Tongue (tissue), 3 donors: ENCODE measurements at places on chromosomes 2 and 18. TPM values are rescaled to one million over a fixed set of nuclear protein-coding genes. Genes with fewer than 3 reads are reported as not detected.

The GAL3ST2 gene
- not detected for total RNA-seq

DNA sequence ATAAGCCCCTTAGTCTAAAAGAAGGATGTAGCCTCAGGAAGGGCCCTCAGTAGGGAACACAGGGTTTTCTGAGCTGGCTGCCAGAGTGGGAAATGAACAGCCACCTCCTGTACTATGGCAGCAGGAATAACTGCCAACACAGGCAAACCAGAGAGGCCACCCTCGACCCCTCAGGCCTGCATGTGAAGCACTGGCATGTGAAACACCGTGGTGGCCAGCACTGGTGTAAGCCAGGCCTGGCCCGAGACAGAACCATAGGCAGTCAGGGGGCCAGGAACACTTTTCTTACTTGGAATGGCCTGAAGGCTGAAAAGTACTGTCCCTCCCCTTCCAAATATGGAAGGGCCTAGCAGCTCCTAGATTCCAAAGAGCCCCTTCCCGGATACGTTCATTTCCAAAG, 28.2 kb downstream of the SFXN5 start:
- no peak for DNase-seq

The SFXN5 gene
- 7.3 TPM for total RNA-seq

DNA sequence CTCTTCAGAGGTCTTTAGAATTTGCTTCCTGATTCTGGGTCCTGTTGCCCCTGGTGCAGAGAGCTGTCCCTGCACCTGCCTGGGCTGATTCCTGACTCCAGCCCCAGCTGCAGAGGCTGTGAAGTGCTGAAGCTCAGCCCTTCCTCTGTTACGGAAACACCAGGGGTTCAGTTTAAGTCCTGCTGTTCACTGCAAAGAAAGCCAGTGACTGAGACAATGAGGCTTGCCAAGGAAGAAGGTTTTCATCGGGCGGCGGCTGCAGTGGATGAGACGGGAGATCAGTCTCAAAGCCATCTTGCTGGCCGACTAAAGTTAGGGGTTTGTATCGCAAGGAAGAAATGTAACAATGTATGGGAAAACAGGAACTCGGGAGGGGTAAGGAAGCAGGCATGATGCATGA, 142.4 kb upstream of the ZNF236 start:
- peak; percentile 40 for DNase-seq

DNA sequence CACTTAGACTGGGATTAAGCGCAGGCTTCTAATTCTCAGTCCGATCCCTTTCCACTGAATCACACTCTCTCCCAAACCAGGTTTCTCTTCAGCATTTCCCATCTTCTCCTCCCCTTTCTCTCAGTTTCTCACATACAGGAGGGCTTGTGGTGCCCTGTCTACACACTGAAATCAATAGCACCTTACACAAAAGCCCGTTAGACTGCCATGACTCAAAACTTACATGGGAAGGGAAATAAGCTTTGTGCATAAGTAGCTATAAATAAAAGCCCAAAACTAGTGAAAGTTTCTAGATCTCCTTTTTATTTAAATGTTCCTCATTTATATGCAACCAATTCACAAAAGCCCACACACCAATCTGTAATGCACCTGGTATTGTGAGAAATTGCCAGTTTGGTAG, 318.4 kb downstream of the TXNL1 start:
- no peak for DNase-seq

DNA sequence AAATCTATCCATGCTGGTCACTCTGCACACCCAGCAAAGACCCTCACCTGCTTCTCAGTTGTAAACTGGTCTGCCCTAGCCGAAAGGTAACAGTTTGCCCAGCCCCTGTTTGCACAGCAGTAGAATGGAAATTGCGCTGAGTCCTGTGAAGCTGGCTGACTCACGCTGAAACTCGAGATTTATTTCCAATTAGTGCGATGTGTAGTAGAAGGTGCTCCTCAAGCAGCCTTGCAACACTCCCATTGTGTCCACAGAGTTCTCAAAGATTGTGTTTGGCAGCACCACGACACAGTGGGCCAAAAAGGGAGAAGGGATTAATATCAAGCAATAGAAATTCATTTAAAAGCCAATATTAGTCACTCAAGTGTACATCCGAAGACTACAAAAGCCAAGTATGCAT, 21.7 kb upstream of the APCDD1 start:
- no peak for DNase-seq

The MYOM1 gene
- 662 TPM for total RNA-seq

The PLEK gene
- 6.1 TPM for total RNA-seq

GRCh38 chr2:67389286-67389685, 7.8 kb upstream of the ETAA1 start:
- no peak for DNase-seq

DNA sequence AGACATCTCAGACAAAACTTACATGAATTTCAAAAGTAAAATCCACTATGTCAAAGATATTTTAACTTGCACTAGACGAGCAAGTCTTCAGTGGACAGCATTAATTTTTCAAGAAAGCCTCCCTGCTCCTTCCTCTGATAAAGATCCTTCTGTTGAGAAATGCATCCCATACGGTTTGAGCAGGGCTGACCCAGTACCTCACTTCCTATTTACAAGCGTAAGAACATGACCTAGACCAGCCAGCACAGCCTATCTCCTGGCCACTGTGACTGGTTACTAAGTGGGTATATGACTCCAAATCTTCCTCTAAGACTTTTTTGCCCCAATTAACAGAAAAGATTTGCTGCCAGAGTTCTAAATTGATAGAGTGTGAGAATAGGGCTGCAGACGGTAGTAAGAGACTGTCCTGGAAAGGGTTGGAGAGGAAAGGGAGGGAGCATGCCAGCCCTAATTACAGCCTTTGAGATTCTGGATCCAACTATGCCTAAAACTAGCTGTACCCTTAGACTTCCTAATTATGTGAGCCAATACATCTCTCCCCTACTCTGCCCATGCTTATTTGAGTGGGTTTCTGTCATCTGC, 108.4 kb downstream of the PRELID3A start:
- no peak for DNase-seq

DNA sequence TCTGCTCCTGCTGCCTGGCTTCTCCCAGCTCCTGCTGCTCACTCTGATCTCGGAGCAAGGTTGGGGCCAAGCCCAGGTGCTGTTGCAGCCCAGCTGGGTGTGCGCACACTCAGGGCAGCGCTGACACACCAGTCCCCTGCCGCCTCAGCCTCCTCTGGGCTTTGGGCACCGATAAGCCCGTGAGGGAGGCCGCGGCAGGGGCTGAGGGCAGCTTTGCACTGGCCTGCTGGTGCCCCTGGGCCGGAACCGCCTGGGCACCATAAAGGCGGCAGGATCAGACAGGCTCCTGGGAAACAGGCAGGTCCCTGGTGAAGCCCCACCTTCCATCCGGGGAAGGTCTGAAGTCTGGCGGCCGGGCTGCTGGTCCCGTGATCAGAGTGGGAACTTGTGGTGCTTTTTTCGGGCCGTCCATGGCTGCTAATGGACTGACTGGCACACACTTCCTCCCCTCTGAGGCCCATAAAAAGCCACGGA, 14.1 kb upstream of the EML6 start:
- no peak for DNase-seq

DNA sequence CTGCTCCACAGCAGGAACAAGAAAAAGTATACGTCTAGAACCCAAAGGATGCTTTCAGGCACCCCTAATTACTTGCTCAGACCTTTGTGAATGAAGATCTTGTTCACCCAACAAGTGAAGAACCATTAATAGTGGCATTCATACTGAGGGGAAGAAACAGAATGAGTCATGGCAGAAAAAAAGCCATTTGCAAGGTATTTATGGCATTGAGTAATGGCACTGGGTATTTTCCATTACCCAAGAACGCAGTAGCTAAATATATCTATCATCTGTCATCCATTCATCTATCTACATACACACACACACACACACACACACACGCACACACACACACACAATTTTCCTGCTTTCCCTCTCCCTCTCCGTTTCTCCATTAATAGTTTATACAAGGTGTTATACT, 56.4 kb upstream of the XIRP2 start:
- DNase-seq, result no peak

DNA sequence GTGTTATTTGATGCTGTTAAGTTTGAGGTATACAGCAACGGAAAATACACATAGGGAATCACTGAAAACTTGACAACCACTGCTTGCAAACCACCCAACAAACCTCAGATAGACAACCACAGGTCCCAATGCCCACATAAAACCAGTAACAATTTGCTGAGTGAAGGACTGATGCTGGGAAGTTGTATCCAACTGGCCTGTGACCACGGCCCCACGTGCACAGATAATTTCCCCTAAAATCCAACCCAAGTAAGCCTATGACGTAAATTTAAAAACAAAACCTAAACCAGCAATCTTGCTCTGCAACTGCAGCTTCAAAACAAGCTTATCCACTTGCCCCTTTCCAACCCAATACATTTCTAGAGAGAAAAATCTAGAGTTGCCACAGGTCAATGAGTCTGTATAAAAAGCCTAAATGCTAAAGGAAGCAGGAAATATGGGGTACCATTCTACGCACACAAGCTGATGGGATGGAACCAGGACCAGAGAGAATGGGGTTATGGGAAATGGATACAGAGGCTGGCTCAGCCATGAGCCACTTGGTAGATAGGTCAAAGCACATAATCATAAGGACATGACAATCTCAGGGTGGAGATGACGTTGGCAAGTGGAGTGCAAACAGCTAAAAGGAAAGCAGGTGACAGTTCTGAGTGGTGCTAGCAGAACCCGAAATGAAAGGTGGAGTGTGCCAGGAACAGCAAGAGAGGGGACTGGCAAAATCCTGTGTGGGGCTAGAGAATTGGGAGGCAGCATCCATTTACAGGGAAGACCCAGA, 27.8 kb upstream of the CREB1 start:
- DNase-seq, result no peak

DNA sequence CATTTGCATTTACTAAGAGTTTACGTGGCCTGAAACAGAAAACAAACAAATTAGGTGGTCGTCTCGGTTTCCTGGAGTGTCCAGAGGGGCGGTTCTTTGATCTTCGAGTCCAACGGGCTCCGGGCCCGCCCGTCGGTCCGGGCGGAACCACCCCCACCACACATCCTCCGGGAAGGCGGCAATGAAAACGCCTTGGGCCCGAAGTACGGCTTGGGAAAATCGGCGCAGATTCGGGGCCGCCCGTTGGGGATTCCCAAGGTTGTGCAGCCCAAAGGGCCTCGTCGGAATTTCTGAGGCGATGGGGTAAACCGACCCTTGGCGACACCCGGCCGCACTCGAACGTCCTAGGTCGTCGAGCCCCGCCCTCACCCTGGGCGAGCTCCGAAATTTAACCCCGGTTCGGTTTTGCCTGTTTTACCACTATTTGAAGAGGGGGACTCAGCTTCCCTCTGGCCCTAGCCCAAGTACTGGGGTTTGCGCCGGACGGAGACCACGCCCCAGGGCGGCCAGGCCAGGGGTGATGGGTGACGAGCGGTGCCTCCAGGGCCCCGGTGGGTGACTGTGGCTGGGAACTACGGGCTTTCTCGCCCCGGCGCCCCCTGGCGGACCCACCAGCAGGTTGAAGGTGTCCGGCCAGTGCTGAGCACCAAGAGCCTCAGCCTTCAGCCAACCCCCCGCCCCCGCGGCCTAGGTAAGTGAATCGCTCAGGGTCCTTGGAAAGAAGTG, 1.9 kb upstream of the CFAP53 start:
- peak; percentile 79 for DNase-seq

- DNase-seq, result no peak
Measured at GRCh38 chr2:8558096-8558495, 123.8 kb upstream of the ID2 start.

- no peak for DNase-seq
Measured at GRCh38 chr2:23589220-23589647, 204.3 kb downstream of the KLHL29 start.

The C2orf78 gene
- total RNA-seq, result not detected

The KIF1A gene
- 8.9 TPM for total RNA-seq

The ANKRD29 gene
- total RNA-seq, result 9.2 TPM

GRCh38 chr2:68784188-68784587, 49.6 kb downstream of the ARHGAP25 start:
- no peak for DNase-seq

DNA sequence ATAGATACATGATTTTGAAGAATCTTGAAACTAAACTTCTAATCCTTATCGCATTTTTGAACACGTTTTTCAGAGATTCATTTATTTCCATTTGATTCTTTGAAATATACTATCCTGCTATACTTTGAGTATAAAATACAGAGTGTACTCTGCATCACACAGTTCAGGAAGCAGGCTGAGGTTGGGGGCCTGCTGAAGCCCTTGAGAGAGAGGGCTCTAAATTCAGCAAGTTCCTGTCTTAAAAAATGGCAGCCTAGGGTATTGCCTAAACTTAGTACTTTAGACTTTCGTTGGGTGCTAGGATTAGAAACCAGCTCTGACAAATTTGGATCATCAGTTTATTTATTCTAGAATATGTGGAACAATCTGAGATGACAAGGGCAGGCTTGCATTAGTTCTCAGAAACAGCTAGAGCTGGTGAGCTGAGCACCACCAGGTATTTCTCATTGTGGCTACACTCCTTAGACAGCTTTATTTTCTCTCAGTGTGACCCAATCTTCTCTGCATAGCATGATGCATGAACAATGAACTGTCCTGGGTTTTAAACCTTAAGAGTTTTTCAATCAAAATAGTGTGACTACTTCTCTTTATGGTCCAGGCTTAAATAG, 49.1 kb downstream of the TFPI start:
- no peak for DNase-seq

- peak; percentile 66 for DNase-seq
Measured at GRCh38 chr2:9556121-9556743, 602 bp upstream of the ADAM17 start.

- no peak for DNase-seq
Measured at GRCh38 chr2:189658306-189659212, 2.7 kb upstream of the ASNSD1 start.

DNA sequence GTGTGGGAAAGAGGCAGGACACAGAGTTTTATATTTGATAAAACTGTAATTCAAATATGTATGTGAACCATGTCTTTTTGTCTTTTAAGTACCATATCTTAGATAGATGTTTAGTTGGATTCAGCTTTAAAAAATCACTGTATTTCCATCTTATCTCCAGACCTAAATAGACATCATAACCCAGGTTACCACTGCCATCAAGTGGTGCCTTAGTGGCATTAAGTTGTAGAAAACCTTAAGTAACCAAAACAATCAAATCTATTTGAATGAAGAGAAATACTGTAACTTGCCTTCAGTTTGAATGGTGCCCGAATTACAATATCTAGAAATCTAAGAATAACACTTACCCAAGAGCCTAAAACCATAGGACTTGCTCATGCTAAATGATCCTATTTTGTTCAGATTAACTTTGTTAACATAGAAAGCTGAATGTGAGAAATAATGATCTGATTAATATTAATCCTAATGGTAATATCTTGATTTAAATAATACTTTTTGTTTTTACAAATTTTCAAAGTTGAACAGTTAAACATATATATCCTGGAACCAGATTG, 92.5 kb upstream of the MAP2 start:
- DNase-seq, result peak; percentile 45

- DNase-seq, result peak; percentile 32
Measured at GRCh38 chr2:104774631-104775030, 79.3 kb upstream of the POU3F3 start.
